Fibroblast of skin of left biceps (primary cell): ENCODE measurements at places on chromosomes 4 and X.

DNA sequence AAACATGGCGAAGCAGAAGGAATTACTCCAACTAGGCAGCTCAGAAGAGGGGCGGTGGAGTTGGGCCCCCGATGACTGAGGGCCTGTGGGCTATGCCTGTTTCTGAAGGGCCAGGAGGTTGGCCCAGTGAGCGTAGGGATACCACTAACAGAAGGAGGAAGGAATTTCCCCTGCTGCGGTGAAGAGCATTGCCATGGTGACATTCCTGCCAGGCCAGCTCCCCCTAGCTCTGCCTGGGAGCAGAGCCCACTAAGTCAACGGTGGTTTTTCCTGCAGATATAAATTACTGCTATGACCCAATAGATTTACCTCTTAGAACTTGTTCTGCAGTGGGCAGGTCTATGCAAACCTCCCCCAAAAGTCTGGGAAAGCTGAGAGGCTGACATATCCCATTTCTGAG lies 28.9 kb upstream of the HMX1 start:
- no peak for DNase-seq

DNA sequence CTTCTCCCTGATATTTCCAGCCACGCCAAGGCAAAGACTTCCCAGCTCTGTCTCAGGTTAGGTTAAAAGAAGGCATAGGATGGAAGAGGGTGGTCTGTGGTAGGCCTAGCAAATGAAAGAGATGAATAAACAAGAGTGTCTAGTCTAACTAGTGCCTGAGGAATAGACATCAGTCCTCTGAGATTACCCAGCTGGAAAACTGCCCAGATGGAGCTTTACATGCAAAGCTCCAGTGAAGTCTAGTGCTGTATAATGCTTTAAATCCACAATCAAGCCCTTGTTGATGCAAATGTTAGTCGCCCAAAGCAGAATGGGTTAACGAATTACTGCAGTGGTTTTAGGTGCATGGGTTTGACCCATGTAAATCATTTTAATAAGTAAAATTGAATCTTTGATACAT lies 24.8 kb upstream of the GUCY1B1 start:
- no peak for DNase-seq

GRCh38 chr4:38703635-38704034 lies 39.6 kb downstream of the KLF3 start:
- no peak for DNase-seq

DNA sequence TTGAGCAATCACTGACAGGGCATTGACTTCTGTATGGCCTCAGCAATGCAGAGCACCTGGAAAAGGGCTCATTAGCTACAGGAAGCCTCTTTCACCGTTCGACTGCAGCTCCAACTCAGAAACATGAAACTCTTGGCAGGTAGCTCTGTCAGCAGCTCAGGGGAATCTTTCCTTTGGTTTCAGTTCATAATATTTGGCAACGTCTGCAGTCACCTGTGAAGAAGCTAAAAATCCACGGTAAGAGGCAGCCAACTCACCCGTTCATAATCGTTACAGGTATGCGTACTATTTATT lies 354.9 kb downstream of the CAMK2D start:
- no peak for DNase-seq

GRCh38 chr4:110489901-110490508 lies 14.1 kb downstream of the ENPEP start:
- no peak for DNase-seq

- no peak for DNase-seq
These were observed 3.9 kb upstream of the ELF4 start for GRCh38 chrX:130114141-130114588.

DNA sequence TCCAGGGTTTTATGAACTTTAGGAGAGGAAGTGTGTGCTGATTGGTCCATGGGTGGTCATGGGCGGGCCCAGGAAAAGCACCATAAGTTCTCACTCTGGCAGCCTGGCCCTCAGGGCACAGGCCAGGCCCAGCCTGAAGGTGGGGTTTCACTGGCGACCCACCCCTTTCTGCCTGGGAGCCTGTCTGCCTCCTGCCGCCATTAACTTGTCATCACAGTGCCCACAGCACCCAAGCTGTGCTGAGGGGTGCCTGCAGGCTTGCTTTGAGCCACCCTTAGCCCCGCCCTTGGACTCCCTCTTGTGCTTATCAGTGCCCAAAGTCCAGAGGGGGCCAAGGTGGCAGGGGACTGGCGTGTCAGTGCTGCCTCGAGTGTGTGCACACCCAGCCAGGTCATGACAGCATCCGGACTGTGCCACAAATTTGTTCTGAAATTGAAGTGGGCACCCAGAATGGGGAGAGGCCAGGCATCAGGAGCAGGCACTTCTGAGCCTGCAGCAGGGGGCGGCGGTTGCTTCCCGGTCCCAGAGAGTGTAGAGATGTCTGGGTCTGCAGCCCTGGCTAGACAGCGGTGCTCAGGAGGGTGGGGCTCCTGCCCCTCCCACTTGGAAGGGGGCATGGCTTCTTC lies 455.6 kb downstream of the TMA16 start:
- DNase-seq, result no peak

- no peak for DNase-seq
These were observed 207.5 kb downstream of the CHRDL1 start for GRCh38 chrX:110588164-110588563.

- DNase-seq, result no peak
These were observed 88.7 kb upstream of the TBL1X start for GRCh38 chrX:9376111-9376510.

- no peak for DNase-seq
These were observed 2.7 kb downstream of the DOCK11 start for GRCh38 chrX:118498351-118498750.

DNA sequence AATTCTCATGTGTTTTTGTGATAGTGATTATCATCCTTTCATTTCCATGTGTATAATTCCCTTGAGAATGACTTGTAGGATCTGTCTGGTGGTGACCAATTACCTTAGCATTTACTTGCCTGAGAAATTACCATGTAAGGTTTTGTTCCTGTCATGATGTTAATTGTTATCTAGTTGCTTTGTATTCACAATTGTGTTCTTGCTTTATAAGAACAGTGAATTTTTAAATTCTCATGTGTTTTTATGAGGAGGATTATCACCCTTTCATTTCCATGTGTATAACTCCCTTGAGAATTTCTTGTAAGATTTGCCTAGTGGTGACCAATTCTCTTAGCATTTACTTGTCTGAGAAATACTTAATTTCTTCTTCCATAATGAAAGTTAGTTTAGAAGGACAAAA lies 758.2 kb upstream of the NDST4 start:
- no peak for DNase-seq

DNA sequence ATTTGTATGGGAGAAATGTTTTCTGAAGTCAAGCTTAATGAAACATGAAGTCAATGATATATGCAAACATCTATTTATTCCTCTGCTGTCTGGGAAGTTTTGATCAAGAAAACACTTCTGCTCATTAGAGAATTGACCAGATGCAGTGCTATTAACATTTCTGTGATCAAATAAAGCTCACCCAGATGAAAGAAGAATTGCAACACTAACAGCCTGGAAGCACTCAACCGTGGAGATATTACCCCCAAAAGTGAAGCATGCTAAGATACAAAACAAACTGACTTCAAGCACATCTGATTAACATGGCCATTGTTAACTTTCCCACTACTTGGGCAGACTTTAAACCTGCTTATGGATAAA lies 73.7 kb upstream of the GUCY1A1 start:
- no peak for DNase-seq

DNA sequence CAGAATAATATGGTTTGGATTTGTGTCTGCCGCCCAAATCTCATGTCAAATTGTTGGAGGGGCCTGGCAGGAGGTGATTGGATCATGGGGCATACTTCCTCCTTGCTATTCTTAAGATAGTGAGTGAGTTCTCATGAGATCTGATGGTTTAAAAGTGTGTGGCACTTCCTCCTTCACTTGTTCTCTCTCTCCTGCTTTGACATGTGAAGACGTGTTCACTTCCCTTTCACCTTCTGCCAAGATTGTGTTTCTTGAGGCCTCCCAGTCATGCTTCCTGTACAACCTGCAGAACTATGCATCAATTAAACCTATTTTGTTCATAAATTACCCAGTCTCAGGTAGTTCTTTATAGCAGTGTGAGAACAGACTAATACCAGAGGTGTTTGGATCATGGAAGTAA lies 325.7 kb upstream of the GIMD1 start:
- no peak for DNase-seq

DNA sequence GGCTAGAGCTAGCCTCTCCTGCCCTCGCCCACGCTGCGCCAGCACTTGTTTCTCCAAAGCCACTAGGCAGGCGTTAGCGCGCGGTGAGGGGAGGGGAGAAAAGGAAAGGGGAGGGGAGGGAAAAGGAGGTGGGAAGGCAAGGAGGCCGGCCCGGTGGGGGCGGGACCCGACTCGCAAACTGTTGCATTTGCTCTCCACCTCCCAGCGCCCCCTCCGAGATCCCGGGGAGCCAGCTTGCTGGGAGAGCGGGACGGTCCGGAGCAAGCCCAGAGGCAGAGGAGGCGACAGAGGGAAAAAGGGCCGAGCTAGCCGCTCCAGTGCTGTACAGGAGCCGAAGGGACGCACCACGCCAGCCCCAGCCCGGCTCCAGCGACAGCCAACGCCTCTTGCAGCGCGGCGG lies at the start of gene AR:
Gene AR (plus strand): TSS at position 204 of the 400 bp plus-strand sequence. CDS start 1,126 bp downstream, outside the sequence.
- DNase-seq, result peak; percentile 16

GRCh38 chrX:119573222-119573621 lies 1.1 kb upstream of the UBE2A start:
- DNase-seq, result no peak

DNA sequence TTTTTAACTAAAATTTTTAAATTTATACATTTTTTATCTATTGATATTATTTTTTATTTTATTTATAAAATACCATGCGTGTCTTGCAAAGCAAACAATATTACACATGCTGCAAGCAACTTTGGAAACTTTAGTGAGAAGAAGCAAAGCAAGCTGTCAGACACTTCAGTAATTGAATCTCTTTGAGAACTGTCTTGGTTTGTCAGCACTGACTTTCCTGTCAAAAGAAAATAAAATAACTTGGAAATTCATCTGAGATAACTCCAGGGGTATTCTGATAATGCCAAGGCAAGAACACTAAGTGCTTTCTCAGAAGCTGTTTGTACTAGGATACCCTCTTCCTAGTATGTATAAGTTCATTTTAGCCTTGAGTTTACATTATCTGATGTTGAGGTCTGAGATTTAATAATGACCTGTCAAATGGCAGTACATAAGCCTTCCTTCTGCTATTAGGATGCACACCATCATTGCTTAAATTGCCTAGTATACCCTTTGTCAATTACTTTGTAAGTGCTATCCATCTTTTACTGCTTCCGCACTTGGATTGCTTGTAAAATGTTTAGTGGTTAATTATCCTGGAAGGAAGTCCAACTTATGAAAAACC lies 624.2 kb upstream of the AGA start:
- DNase-seq, result no peak

DNA sequence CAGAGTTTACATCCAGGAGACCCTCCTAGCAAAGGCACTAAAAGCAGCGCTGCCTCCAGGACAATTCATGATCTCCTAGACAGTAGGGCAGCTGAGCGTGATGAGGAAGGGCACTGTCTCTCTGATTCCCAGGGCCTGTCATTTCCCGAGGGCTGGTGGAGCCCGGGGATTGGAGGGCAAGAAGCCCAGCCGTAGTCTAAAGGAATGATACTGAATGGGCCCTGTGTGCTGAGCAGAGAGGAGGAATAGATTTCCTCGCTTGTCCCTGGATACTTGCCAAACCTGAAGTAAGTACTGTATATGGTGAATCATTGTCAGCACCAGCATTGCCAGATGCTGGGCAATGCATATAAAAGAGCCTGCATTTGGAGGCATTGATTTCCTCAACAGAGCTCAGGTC lies 88.0 kb upstream of the SLITRK2 start:
- DNase-seq, result no peak

DNA sequence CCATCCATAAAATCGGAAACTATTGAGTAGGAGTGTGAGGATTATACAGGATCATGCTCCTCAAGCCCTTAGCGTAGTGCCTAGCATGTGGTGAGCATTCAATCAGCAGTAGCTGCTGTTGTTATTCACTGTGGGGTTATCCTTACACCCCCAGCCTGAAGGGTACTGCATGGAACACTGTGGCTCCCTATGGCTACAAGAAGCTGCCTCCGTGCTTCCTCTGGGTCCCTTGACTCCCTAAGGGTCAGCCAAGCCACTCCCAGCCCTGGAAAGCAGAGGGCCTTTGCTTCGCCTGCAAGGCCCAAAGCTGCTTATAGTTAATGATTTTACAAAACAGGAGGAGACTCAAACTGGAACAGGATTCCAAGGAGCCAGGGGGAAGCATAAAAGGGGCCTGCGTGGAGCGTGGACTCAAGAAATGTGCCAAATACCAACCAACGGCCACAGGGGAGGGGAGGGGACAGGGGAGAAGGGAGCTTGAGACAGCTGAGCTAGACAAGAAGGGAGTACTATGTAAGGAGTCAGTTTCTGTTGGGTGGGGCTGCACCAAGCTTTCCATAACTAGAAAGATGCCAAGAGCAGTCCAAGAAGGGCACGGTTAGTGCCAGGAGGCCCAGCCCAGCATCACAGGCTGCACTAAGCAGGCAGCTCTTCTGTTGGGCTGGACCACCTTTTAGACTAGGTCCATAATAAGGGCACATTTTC lies 15.9 kb downstream of the SEPTIN6 start:
- DNase-seq, result no peak

DNA sequence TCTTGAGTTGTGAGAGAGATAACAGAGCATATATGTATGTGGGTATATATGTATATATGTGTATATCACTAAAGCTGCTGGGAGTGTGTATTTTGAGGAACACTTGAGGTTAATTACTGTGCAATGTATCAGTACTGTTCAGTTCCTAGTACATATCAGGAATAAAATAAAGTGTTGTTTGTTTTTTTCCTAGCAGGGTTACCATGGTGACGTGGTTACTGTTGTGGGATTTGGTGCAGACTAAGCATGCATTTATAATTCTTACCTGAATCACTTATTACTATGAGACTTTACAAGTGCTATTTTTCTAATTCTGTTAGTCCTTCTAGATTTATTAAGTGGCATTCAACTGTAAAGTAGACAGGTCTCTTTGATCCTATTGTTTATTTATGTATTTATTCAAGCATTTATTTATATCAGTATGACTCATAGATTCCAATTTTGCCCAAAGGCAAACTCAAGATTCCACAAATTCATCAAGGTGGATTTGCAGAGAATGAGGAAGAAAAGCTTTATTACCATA lies 26.9 kb upstream of the BEX4 start:
- no peak for DNase-seq

GRCh38 chr4:38565271-38566199 lies 98.5 kb upstream of the KLF3 start:
- DNase-seq, result peak; percentile 50

DNA sequence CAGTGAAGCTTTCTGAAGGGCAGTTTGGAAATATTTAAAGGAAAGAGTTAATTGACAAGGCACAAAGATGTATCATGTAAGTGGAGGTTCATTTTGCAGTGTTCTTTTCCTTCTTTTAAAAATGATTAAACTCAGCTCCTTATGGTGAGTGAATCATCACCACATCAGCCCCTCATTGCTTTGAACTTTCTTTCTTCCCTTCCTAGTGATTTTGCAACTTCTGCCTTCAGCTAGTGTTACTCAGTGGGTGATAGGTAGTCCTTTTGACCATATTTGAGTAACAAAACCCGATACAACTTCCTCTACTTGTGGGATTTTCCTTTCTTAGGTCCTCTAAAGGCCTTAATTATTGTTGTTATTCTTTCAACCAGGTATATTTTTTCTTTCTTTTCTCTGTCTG lies 8.2 kb downstream of the ZCCHC4 start:
- peak; percentile 42 for DNase-seq
